ENCODE measurements at places on chromosomes 13 and 19. TPM values are rescaled to one million over a fixed set of nuclear protein-coding genes. Genes with fewer than 3 reads are reported as not detected.

DNA sequence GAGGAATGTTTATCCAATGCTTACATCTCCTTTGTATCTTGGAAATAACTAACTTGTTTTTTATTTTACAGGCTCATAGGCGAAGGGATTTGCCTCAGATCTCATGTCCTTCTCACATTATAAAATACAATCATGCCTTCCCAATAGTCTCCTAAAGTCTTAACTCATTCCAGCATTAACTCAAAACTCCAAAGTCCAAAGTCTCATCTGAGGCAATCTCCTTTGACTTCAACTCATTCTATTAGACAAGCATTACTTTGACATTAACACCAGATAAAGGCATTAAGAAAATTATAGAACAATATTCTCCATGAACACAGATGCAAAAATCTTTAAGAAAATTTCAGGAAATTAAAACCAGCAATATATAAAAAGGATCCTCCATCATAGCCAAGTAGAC lies 137.6 kb downstream of the DNAJC3 start:
- peaks cover 12% of the 10 kb centered on the region for H3K27me3 ChIP-seq
- H3K27ac ChIP-seq, result no peak overlapping the region
- no peaks in the 10 kb centered on the region for H3K36me3 ChIP-seq
- no peak for DNase-seq
- H3K4me3 ChIP-seq, result no peak overlapping the region

DNA sequence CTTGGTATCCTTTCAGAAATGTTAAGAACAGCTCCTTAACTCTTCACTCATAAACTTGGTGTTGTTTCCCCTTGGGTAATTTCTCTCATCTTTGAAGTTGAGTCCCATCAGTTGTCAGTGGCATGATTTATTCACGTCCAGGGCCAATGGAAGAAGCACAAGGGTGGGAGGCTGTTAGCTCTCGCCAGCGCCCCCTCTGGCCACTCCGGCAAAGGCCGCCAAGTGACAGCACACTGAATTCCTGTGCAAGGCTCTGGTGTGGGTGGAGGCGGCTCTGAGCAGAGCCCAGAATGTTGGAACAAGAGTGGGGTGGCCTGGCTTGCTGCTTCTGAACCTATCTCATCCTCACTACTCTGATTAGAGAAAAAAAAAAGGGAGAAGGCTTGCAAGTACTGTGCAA lies 13.1 kb upstream of the MEDAG start:
- H3K4me1 ChIP-seq, result no peaks in the 10 kb centered on the region
- H3K27ac ChIP-seq, result no peak overlapping the region
- peaks cover 20% of the 10 kb centered on the region for H3K27me3 ChIP-seq
- H3K36me3 ChIP-seq, result no peaks in the 10 kb centered on the region
- DNase-seq, result peak; percentile 59

DNA sequence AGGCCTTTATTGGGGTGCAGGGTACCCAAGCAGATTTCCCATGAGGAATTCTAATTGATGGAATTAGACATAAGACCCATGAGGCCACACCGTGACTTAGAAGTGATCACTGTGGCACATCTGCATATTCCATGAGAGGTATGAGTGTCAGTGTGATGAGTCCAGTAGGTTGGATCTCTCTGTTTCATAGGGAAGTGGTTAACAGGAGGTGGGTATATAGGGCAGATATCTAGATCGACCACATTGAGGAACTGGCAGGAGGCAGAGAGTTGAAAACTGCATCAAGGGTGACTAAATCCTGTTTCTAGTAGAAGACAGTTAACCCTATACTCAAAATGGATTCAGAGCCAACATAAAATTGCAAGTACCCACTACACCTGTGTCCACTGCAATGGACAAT lies 68.6 kb upstream of the MIR17HG start:
- no peak for DNase-seq
- H3K4me3 ChIP-seq, result no peak overlapping the region

DNA sequence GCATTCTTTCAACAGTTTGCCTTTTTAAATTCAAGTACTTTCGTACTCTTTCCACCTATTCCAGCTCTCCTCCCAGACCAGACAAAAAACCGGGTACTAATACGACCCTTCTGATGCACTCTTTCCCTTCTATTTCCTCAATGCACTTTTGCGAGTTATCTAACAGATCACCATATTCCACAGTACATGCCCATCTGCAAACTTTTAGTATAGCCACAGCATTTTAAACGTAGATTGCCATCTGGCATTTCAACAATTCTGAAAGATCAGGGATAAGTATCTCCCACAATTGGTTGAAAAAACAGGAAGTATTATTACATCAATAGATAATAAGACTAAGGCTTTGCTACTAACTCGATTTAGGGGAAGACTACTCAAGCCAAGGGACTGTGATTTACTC lies 31.5 kb downstream of the RBM26 start:
- DNase-seq, result no peak
- peaks cover 4% of the 10 kb centered on the region for H3K4me1 ChIP-seq
- H3K27ac ChIP-seq, result no peak overlapping the region
- no peak overlapping the region for H3K4me3 ChIP-seq
- no peaks in the 10 kb centered on the region for H3K27me3 ChIP-seq

DNA sequence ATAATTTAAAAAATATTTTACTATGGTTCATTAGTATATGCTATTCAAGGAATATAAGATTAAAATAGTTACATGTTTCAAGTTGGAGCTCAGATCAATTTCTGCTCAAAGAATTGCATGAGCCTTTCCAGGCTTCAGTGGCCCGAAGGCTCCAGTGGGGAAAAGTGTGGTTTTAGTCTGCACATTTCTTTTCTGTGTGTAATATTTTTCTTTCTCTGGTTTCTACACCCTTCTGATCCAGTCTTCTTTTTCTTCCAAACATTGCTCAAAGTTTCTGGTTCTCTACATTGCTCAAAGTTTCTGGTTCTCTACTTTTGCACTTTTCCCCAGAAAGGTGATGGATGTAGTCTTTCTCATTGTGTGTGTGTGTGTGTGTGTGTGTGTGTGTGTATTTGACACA lies 64.7 kb upstream of the OXGR1 start:
- DNase-seq, result no peak
- no peaks in the 10 kb centered on the region for H3K4me1 ChIP-seq
- H3K36me3 ChIP-seq, result no peaks in the 10 kb centered on the region
- H3K27ac ChIP-seq, result no peak overlapping the region
- peaks cover 22% of the 10 kb centered on the region for H3K27me3 ChIP-seq
- no peak overlapping the region for H3K4me3 ChIP-seq

- no peak overlapping the region for H3K27ac ChIP-seq
- peaks cover 59% of the 10 kb centered on the region for H3K27me3 ChIP-seq
- DNase-seq, result no peak
- no peak overlapping the region for H3K4me3 ChIP-seq
- H3K36me3 ChIP-seq, result no peaks in the 10 kb centered on the region
Observed at GRCh38 chr19:50554212-50554611, 14.0 kb downstream of the LRRC4B start.

- H3K36me3 ChIP-seq, result no peaks in the 10 kb centered on the region
- no peak for DNase-seq
- peaks cover 2% of the 10 kb centered on the region for H3K4me1 ChIP-seq
- H3K4me3 ChIP-seq, result no peak overlapping the region
Observed at GRCh38 chr19:1286487-1287353, 1.0 kb downstream of the EFNA2 start.

The IGFL1 gene
- total RNA-seq, result not detected

The IGFL2 gene
- total RNA-seq, result not detected

The YJEFN3 gene
- total RNA-seq, result 11.4 TPM

The PTGER1 gene
- total RNA-seq, result 0.25 TPM
